Lung microvascular endothelial cell (primary cell): ENCODE measurements at places on chromosomes 4 and X.
A peak's percentile ranks its signal among the peaks of the same experiment; 100 is the strongest.

DNA sequence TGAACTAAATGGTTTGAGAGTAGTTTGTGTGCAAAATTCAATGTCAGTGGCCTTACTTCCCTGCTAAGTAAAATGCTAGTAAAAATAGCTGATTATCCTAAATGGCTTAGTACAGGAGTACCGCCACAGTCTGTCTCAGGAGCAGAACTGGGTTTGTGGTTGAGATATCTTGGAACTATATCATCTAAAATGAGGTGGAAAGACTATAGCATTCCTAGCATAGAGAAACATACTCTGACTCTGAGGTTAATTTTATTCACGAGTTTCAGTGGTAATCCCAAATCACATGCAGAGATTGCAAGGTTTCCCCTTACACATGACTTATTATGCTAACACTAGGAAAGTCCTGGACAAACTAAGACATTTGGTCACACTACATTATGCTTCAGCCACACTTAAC lies 70.4 kb downstream of the OR13H1 start:
- DNase-seq, result no peak

DNA sequence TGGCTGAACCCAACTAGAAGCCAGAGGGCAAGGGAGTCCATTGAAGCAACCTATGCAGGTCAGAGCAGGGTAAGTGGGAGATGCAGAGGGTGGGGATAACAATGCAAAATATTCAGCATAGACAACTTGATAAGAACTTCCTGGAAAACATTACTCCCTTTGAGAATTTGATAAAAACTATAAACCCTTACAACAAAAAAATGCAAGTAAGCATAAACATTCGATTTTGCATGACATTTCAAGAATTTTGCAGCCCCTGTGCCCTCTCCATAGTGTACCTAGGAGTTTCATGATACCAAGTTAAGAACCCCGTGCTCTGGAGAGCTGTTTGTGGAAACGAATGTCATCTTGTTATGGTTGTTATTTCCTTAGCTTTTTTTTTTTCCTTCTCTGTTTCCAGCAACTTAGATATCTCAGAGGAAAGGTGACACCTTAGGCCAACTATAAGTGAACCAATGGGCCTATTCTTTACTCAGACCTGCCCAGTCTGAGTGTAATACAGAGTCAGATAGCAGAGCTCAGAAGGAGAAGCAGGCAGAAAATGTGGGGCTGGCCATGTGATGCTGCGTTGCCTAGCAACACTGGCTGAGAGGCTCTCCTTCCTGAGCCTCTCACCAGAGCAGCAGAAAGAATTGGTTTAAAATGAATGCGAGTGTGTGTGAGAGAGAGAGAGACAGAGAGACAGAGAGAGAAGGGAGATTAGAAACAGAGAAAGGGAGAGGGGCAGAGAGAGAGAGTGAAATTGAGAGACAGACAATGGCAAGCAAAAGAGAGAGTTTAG lies 36.7 kb upstream of the GABRQ start:
- DNase-seq, result no peak

GRCh38 chrX:22959204-22959920 lies 40.4 kb upstream of the DDX53 start:
- no peak for DNase-seq

DNA sequence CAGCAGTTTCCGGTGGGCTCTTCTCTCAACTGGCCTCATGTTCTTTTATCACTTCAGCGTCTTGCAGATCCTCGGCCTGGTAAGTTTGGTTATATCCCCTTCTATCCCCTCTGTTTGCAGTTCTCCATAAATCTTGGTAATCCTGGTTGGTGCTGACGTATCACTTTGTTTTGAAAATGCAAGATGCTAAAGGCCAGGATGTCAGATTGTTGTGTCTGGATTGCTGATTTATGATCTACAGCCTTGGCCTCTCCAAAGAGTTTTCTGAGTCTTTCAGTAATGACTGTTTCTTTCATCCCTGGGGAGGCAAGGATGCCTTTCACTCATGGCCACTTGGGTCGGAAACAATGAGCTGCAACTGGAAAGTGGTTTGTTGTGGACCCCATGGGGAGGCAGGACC lies 146.4 kb downstream of the AMMECR1 start:
- DNase-seq, result no peak

- no peak for DNase-seq
These were observed 1819.5 kb upstream of the TENM3 start for GRCh38 chr4:180423712-180424057.

DNA sequence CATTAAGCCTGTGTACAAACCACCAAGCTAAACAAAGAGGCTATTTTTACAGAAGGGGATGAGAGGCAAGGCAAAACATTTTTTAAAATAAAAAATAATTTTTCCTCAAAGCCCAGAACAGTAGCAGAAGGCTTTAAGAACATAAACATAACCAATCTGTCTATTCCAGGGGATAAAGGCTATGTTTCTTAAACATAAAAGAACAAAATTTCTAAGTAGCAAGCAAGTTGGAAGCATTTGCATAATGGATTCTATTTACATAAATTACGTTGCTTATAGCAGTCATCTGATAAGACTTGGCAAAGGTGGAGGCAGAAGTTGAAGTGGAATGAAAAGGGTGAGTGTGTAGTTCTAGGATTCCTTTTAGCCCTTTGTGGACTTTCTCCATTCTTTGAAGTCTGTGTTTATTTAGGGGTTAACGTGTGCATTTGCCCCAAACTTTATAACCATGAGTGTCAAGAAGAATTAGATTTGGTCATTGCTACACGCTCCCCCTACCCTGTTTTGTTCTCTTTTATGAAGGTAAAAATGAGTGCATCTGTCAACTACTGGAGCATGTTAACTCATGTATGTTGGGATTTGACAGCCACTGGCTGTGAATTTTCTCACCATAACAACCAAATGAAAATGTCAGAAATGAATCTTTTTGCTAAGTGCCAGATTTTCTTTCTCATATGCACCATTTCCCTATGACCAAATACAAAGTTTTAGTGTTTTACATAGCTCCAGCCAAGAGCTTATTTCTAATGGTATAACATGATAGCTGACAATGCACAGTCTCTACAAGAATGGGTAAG lies 378.4 kb upstream of the IGFBP7 start:
- no peak for DNase-seq

DNA sequence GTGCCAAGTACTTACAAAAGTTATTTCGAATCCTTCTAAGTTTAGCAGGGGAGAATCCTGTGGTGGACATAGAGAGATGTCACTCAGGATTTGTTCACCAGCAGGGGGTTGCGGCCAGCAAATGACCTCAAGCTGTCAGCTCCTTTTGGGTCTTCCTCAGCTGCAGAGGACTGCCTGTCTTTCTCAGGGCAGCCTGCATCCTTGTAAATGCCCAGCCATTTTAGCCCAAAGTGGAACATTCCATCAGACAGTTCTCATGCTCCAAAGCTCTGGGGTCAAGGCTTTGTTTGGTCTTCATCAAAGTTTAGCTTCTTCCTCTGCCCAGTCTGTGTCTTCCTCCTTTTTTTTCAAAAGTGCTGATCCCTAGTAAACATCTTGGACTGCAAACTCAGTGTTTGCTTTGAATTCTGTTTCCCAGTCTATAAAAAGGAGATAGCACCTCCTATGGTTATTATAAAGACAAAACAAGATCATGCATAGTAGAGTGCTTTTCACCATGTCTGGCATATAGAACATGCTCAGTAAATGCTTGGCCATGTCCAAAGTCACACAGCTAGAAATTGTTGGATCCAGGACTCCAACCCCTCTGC lies 156.4 kb upstream of the GATB start:
- no peak for DNase-seq

DNA sequence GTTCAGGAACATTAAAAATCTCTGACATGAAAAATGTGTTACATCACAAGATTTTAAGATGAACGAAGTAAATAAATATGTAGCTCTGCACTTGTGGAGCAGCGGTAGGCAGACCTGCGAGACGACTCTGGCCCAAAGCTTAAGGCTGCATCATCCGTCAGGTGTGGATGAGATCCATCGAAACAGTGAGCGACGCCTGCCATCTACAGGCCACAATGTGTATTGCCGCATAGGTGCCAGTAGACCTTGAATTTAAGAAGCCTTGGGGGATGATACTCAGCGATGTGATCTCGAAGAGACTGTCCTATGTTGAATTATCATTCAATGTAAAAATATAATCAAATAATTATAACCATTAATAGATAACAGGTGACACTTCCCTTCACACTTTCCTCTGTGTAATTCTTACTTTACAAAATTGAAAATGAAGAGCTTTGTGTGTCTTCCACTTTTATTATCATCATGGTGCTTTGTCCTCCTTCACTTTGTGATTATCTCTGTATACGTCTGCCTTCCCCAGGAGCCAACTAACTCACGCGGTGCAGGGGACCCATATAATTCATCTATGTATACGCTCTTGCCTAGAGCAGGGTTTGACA lies 851.0 kb downstream of the RAB28 start:
- peak; percentile 69 for DNase-seq

- no peak for DNase-seq
These were observed 59.7 kb downstream of the TNIP2 start for GRCh38 chr4:2696423-2696822.

DNA sequence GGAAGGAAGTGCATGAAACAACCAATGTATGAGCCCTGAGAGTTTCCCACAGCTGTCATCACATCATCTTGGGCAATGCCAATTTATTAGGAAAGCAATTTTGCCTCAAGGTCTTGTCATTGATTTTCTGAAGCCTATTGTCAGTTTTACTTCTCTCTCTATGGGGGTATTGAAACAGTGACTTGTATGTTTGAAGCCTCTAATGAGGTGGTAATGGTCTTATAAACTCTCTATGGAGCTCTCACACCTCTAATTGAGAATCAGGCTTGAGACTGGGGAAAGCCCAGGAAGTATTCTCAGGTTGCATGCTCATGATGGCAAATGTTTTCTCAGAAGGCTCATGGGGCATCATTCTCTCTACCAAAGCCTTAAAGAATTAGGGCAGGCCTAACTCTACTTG lies 308.2 kb upstream of the EMCN start:
- DNase-seq, result no peak

DNA sequence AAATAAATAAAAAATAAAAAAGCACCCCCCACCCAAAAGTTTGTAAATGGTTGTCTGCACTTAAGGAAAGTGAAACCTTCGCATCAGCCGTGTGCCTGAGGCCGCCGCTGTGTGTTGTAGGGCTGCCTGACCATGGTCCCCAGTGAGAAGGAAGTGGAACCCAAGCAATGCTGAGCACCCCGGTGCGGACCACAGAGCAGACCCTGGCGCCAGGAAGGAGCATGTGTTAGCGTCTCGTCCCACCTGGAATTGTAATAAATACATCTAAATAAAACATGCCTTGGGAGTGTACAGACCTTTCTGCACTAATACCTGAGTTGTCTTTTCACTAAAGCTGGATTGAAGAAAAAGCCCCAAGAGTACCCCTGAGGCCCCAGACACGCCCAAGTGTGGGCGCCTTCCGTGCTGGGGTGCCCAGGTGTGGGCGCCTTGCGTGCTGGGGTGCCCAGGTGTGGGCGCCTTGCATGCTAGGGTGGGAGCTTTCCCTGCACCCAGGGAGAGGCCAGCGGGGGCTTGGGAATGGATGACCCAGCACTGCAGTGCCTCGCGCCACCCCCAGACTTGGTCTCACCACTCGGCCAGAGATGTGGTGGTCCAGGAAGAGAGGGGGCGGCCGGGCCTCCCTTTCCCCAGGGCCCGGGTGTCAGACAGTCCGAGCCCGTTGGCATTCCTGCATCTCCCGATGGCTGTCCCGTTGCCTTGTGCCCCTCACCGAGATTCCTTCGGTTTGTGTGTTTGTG lies 33.7 kb downstream of the HTT-AS start:
- DNase-seq, result no peak

GRCh38 chr4:186790630-186791029 lies 67.0 kb upstream of the FAT1 start:
- no peak for DNase-seq

DNA sequence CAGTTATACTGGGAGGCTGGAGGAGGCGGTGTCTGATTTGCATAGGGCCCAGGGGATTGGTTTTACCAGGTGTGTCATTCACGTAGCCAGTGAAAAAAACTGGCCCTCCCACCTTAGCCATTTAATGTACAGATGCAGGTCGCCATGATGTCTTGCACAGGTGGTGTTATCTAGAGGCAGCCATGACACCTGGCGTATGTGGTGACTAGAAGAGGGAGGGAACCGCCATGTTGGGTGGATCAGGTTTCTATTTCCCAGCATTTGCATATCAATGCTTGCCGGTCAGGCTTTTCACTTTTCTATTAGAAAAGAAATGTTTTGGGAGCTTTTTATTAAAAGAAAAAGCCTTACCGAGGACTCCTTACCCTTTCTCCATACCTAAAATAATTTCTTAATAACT lies 523.4 kb downstream of the ADGRL3 start:
- no peak for DNase-seq

DNA sequence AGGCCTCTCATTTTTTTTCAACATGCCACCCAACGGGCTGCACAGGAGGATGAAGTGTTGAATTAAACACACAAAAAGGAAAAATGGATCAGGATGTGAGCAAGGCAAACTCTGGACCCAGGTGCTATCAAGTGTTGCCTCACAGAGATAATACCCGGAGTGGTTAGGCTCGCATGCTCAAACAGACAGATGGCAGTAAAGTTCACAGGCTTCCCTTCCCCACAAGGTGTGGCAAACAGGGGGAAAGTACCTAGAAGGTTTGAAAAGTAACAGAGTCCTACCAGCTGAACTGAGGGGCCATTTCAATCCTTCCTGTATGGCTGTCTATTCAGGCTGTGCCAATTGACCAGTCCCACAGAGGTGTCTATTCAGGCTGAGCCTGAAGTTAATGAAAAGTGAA lies 123.9 kb upstream of the GC start:
- no peak for DNase-seq

DNA sequence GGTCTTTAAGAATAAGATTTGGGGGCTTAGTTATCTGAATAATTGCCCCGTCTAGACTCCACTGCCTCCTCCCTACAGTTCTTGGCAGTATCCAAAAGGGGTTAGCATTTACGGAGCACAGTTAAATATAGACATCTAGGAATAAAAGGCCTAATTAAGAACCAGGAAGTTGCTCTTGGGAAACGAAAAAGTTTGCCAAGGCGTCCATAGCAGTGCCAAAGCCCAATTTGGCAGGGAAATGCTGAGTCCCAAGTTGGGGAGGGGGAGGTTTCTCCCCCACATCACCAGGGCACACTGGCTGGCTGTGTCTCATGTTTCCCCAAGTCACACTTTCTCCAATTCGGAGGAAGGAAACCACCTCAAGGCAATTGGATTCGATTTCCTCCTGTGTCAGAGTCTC lies 338.7 kb downstream of the FBXW7 start:
- no peak for DNase-seq

- DNase-seq, result no peak
These were observed 97.9 kb upstream of the LRPAP1 start for GRCh38 chr4:3630136-3630597.

DNA sequence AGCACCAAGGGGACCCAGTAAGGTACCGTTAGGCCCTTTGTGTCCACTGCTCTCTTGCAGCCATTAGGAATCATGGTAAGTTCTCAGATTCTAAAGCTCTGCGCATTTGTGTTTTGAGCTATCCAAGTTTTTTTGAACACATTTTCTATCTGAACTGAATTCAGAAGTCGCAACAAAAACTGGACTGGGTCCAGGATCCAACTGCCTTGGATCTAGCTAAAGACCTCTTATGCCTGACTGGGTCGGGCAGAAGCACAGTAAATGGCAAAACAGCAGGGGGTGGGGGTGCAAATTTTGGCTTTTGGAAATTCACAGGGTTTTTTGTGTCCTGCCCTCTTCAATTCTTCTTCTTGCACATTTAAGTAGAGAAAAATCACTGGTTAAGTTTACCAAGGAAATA lies 30.0 kb downstream of the RCHY1 start:
- DNase-seq, result no peak
